ENCODE measurements at places on chromosomes 7 and 10. TPM values are rescaled to one million over a fixed set of nuclear protein-coding genes. Genes with fewer than 3 reads are reported as not detected.

Gene PTF1A
- not detected for total RNA-seq

Gene ACBD7
- 11.8 TPM for total RNA-seq

Gene FGFR2
- 46.7 TPM for total RNA-seq

Gene FLNC
- 4.2 TPM for total RNA-seq

Gene ZWINT
- 4.9 TPM for total RNA-seq

Gene PODXL
- 21.6 TPM for total RNA-seq

Gene PNLIP
- total RNA-seq: not detected

Gene FBXO24
- not detected for total RNA-seq

Gene HOXA5
- total RNA-seq: not detected

Gene SMKR1
- total RNA-seq: 2.2 TPM

Gene ODAD2
- 1.5 TPM for total RNA-seq

Gene ANXA8
- not detected for total RNA-seq

Gene CALHM1
- not detected for total RNA-seq

Gene LIPJ
- total RNA-seq: 0.74 TPM

Gene SKAP2
- 3.7 TPM for total RNA-seq

Gene OR2A1
- total RNA-seq: under 0.01 TPM

Gene ICA1
- total RNA-seq: 20.4 TPM

Gene SRRM3
- total RNA-seq: 8.1 TPM

Gene ARPC1B
- total RNA-seq: 6.9 TPM

Gene FIS1
- 80.2 TPM for total RNA-seq

Gene SORBS1
- total RNA-seq: 101 TPM

Gene SLC16A9
- total RNA-seq: 9.8 TPM

Gene TRPV5
- total RNA-seq: not detected

Gene RNF32
- 0.98 TPM for total RNA-seq

Gene ANLN
- 12.8 TPM for total RNA-seq

Gene PRKAR2B
- 174 TPM for total RNA-seq

Gene UNC5B
- 4.2 TPM for total RNA-seq

Gene LRIT1
- not detected for total RNA-seq

Gene GPRIN2
- total RNA-seq: 18.2 TPM

Gene LIPN
- total RNA-seq: 0.25 TPM

Gene C10orf90
- total RNA-seq: 0.49 TPM

Gene ACSL5
- 2.0 TPM for total RNA-seq

Gene ERCC6
- total RNA-seq: 17.9 TPM

Gene MTERF1
- total RNA-seq: 16.7 TPM

Gene PNLIPRP2
- total RNA-seq: not detected

Gene MYL10
- total RNA-seq: not detected

Gene DNAJB6
- total RNA-seq: 157 TPM

Gene CHRM2
- 6.4 TPM for total RNA-seq

Gene OR2A12
- not detected for total RNA-seq

Gene CCDC3
- 17.2 TPM for total RNA-seq

Gene MAGI2
- 99.1 TPM for total RNA-seq

Gene RAMP3
- 6.1 TPM for total RNA-seq

Gene ZNF862
- total RNA-seq: 11.8 TPM

Gene LRRTM3
- 23.1 TPM for total RNA-seq

Gene SPDYE16
- total RNA-seq: 0.25 TPM

Gene RELN
- total RNA-seq: 52.6 TPM

Gene SRGN
- 16.2 TPM for total RNA-seq

Gene SYT15B
- total RNA-seq: under 0.01 TPM

Gene ARHGEF5
- total RNA-seq: 0.74 TPM

Gene PON3
- under 0.01 TPM for total RNA-seq

Data from temporal lobe (tissue), 4 donors.